B cell (primary cell): ENCODE measurements at places on chromosomes 7 and 10. TPM values are rescaled to one million over a fixed set of nuclear protein-coding genes. Genes with fewer than 3 reads are reported as not detected.
A peak's percentile ranks its signal among the peaks of the same experiment; 100 is the strongest.

NOLC1 gene
- 45.0 and 50.2 TPM in 2 replicates for total RNA-seq

FEZF1 gene
- total RNA-seq, result not detected in 2 replicates

GRCh38 chr7:755413-755805, 28.3 kb upstream of the PRKAR1B start:
- no peak overlapping the region for H3K27ac ChIP-seq
- no peaks in the 10 kb centered on the region for H3K27me3 ChIP-seq
- no peaks in the 10 kb centered on the region for H3K4me1 ChIP-seq
- H3K36me3 ChIP-seq, result peaks cover 37% of the 10 kb centered on the region
- DNase-seq, result no peak

DNA sequence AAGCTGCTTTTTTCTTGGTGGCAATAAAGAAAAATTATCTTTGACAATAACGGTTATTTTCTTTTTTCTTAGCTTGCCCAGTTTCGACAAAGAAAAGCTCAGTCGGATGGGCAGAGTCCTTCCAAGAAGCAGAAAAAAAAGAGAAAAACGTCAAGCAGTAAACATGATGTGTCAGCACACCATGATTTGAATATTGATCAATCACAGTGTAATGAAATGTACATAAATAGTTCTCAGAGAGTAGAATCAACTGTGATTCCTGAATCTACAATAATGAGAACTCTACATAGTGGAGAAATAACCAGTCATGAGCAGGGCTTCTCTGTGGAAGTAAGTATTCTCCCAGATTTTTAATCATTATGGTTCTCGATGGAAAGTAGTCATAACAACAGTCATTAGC, 33.0 kb downstream of the AKAP9 start:
- no peaks in the 10 kb centered on the region for H3K4me1 ChIP-seq
- DNase-seq, result no peak
- no peaks in the 10 kb centered on the region for H3K27me3 ChIP-seq

DNA sequence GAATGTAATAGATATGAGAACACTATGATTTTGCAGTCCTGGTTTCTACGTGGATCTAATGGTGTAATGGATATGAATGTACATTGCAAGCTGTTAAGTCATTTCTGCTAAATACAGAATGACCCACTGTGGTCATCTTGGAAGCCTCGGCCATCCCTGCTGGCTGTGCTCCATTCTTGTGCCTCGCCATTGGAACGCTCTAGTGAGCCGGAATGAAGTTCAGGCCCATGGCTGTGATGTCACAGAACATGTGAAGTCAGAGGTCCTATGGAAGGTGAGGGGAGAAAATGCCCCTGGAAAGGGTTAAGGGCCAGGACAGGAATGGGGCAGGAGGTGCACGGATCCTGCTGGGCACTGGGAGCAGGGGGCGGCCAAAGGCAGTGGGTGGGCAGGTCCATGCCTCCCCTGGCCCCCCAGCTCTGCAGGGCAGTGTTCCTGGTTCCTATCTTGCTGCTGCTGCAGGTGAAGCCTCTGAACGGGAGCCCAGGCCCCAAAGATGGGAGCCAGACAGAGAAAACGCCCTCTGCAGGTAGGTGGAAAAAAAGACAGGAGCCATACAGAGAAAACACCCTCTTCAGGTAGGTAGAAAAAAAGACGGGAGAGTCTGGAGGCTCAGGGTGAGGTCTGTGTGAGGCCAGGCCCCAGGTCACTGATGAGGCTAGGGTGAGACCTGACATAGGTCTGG, at the start of gene LLCFC1:
Gene LLCFC1, plus strand, starts transcription at position 259 of the 685 bp plus-strand sequence. Its CDS starts 138 bp downstream, at position 397.
- H3K36me3 ChIP-seq, result no peaks in the 10 kb centered on the region
- no peak within 1 kb of the TSS for H3K27ac ChIP-seq
- no peak within 1 kb of the TSS for H3K4me3 ChIP-seq
- no peak for DNase-seq
- H3K4me1 ChIP-seq, result no peaks in the 10 kb centered on the region
- H3K27me3 ChIP-seq, result peaks cover 3% of the 10 kb centered on the region

- no peak overlapping the region for H3K4me3 ChIP-seq
- no peaks in the 10 kb centered on the region for H3K36me3 ChIP-seq
- no peaks in the 10 kb centered on the region for H3K4me1 ChIP-seq
Measured at GRCh38 chr10:64726466-64726865, 1205.3 kb downstream of the REEP3 start.

DNA sequence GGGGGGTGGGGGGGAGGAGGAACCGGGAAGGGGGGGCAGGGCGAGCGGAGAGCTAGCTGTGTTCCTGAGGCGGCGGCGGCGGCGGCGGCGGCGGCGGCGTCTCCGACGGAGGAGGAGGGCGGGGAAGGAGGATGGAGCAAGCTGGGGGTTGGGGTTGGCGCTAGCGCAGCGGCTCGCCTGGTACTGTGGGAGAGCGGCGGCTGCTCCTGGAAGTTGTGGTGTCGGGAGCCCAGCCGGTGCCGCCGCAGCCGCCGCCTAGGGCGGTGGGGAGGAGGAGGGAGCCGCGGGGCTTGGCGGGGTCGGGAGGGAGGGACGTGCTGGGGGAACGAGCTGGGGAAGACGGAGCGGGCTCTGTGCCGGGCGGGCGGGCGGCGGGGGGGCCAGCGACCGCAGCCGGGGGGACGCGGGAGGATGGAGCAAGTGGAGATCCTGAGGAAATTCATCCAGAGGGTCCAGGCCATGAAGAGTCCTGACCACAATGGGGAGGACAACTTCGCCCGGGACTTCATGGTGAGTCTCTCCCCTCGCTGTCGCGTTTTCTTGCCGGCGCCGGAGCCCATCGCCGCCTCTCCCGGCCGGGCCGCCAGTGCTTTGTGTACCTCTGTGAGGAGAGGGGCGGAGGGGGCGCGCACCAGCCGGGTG, at the start of gene PTPN12:
Gene PTPN12, plus strand, starts transcription at position 160 of the 642 bp plus-strand sequence. Its CDS starts 252 bp downstream, at position 412.
- H3K27ac ChIP-seq, result peak within 1 kb of the TSS; percentile 81
- H3K36me3 ChIP-seq, result no peaks in the 10 kb centered on the region
- peak within 1 kb of the TSS; percentile 95 for H3K4me3 ChIP-seq
- H3K4me1 ChIP-seq, result peaks cover 24% of the 10 kb centered on the region
- DNase-seq, result peak; percentile 67

- no peaks in the 10 kb centered on the region for H3K36me3 ChIP-seq
- H3K4me1 ChIP-seq, result peaks cover 18% of the 10 kb centered on the region
- no peak for DNase-seq
- H3K27me3 ChIP-seq, result peaks cover 37% of the 10 kb centered on the region
- H3K4me3 ChIP-seq, result peak overlapping the region; percentile 61
Measured at GRCh38 chr10:79070081-79070605, 1.4 kb downstream of the ZMIZ1 start.

GRCh38 chr10:78403781-78404180, 370.1 kb downstream of the RPS24 start:
- H3K27me3 ChIP-seq, result peaks cover 24% of the 10 kb centered on the region
- no peak overlapping the region for H3K27ac ChIP-seq
- no peak for DNase-seq
- peaks cover 11% of the 10 kb centered on the region for H3K4me1 ChIP-seq

DNA sequence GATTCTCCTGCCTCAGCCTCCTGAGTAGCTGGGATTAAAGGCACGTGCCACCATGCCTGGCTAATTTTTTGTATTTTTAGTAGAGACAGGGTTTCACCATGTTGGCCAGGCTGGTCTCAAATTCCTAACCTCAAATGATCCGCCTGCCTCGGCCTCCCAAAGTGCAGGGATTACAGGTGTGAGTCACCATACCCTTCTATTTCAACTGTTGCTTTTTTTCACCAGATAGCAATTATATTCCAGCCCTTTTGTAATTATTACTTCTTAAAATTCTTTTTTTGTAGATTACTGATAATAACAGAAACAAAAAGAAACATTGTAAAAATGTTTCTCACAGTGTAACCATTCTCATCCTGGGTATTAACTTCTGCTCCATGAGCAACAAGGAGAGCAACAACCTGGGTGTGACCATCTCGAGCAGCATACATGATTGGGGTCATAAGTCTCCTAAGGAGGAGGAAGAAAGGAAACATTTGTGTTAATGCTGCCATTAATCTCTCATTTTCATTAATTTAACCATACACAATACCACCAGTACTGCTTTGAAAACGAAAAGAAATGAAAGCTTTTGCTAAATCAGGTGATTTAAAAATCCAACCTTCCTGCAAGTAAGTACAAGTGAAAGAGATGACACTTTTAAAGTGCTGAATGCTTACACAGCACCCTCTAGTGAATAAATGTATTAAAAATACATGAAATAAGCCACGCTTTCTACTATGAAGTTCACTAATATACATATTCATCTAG, 41.8 kb downstream of the ASZ1 start:
- no peaks in the 10 kb centered on the region for H3K36me3 ChIP-seq
- DNase-seq, result no peak
- no peak overlapping the region for H3K27ac ChIP-seq
- H3K4me3 ChIP-seq, result no peak overlapping the region
- H3K4me1 ChIP-seq, result no peaks in the 10 kb centered on the region

- no peak for DNase-seq
- H3K27me3 ChIP-seq, result no peaks in the 10 kb centered on the region
- no peaks in the 10 kb centered on the region for H3K36me3 ChIP-seq
- H3K27ac ChIP-seq, result no peak overlapping the region
- no peak overlapping the region for H3K4me3 ChIP-seq
Measured at GRCh38 chr10:58932126-58932525, 244.3 kb upstream of the PHYHIPL start.

DNA sequence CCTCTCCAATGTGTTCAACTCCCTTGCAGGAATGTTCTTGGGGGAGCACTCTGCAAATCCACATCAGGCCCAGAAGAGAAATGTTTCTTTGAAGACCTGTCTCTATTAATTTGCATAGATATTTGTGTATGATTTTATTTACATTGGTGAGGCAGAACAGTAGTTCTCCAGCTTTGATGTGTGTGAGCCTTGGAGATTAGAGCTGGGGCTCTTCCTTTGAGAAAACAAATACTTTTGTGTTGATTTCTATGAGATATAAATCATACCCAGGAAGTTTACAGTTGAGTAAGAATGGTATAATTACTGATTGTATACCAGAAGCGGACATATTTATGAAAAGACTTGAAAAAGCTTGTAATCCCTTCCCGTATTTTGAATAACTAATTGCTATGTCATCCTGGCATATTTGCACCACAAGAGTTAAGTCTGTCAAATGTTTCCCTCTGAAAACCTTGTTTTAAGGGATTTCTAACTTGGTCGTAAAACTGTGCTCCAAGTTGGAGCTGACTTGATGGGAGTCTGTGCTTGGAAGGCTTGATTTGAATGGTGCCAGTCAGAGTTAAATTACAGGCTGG, 468.5 kb downstream of the LRMDA start:
- no peak for DNase-seq
- H3K27me3 ChIP-seq, result no peaks in the 10 kb centered on the region

DNA sequence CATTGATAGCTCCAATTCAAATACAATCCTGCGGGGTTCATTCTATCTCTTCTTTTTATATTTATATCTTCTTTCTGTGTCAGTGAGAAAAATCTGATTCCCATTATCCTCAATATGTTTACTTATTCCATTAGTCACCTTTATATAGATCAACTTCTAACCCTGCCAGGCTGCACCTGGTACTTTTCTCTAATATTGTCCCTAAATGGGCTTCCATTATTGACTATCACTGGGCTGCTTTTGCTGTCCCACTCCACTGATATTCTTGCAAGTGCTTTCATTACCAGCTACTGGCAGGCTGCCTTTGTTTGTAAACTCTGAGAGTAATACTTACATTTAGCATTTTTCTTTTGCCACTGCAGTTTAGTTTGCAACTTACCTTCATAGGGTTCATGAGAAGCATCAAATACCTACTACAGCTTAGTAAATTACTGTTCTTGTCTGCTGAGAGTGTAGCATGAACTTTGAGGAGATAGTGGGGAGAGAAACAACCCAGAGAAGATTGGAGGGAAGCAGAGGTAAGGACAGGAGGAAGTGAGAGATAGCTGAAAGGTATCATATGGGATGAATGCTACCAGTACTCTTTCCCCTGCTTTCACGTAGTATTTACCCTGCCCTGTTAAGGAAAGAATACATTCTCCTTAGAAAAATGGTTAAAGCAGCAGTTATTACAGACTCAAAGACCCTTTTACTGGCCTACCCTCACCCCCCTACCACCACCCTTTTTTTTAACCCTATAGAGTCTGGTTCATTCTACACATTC, 119.1 kb downstream of the PHTF2 start:
- H3K4me1 ChIP-seq, result peaks cover 7% of the 10 kb centered on the region
- no peak overlapping the region for H3K27ac ChIP-seq
- no peaks in the 10 kb centered on the region for H3K27me3 ChIP-seq
- DNase-seq, result no peak
- no peak overlapping the region for H3K4me3 ChIP-seq

- H3K27me3 ChIP-seq, result no peaks in the 10 kb centered on the region
- no peaks in the 10 kb centered on the region for H3K36me3 ChIP-seq
- no peaks in the 10 kb centered on the region for H3K4me1 ChIP-seq
Measured at GRCh38 chr7:132451161-132451560, 125.1 kb downstream of the PLXNA4 start.

HOXA1 gene
- total RNA-seq, result 0.37 and 0.87 TPM in 2 replicates

DNA sequence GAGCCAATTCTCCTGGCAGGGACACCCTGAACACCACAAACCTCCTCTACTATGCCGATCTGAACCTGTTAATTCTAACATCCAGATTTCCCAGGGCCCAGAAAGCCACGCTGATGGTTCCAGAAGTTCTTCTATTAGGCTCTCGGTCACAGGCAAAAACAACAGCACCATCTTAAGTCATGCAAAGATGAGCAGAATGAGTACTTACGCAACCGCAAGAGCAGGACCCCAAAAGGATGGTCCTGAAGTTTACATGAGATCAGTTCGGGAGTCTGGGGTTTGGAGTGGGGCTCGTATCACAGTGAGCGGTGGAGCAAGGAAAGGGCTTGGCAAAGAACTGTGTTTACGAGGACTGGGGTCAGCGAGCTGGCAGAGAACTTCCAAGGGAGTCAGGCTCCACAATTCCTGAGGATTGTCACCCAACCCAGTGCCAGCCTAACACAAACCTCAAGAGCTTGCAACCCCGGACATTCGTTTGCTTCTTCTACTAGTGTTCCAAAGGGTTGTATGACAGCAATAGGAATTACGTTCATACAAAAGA, 532.6 kb downstream of the TNS3 start:
- DNase-seq, result no peak
- no peak overlapping the region for H3K4me3 ChIP-seq
- no peaks in the 10 kb centered on the region for H3K36me3 ChIP-seq
- no peaks in the 10 kb centered on the region for H3K4me1 ChIP-seq

DNA sequence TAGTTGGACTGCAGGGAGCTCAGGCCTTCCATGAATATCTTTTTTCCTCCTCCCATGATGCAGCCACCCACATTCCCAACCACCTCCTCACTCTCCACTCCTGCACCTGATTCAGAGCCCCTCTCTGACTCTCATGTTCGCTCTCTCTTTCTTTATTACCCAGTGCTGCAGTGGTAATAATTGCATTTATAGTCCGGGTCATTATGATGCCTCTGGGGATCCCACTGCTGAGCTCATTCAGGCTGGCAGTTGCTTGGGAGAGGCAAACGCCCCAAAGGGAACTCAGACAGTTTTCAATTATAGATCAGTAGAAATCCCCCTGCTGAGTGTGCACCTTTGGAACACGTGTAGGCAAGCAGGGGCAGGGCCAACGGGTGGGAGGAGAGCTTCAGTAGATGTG, 953.0 kb downstream of the GRID1 start:
- H3K4me1 ChIP-seq, result no peaks in the 10 kb centered on the region
- H3K36me3 ChIP-seq, result no peaks in the 10 kb centered on the region
- H3K4me3 ChIP-seq, result no peak overlapping the region
- H3K27me3 ChIP-seq, result no peaks in the 10 kb centered on the region
- DNase-seq, result no peak
- no peak overlapping the region for H3K27ac ChIP-seq

TET1 gene
- total RNA-seq, result 1.1 and 1.4 TPM in 2 replicates
